ENCODE measurements at places on chromosomes 7 and 10.

DNA sequence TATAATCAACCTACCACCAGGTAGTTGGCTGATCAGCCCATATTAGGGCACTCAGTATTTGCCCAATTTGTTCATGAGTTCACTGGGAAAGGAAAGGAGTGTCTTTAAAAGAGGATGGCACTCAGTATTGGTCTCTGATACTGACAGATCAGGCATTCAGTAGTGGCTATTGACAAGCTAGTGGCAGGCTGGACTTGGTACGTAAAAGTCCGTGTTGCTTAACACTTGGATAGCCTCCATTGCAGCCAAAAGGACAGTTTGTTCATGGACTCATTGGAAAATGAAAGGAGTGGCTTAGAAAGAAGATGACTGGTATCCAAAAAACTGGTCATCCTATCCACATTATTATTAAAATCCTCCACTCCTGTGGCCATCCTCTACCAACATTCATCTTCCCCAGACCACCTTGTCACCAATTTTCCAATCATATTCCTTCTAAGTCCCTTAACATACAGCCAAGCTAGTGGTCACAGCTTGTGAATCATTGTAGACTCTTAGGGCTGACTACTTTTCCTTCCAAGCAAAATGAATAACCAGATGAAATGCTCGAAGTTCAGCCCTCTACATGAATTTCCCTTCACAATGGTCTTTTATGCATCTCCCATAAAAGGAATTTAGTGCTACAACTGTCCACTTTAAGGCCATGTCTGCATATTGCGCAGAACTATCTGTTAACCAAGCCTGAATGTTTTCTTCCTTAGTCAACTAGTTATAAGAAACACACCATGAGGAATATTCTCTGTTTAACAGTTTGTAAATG is 78.6 kb upstream of the MAGI2 start:
- no peak for DNase-seq

DNA sequence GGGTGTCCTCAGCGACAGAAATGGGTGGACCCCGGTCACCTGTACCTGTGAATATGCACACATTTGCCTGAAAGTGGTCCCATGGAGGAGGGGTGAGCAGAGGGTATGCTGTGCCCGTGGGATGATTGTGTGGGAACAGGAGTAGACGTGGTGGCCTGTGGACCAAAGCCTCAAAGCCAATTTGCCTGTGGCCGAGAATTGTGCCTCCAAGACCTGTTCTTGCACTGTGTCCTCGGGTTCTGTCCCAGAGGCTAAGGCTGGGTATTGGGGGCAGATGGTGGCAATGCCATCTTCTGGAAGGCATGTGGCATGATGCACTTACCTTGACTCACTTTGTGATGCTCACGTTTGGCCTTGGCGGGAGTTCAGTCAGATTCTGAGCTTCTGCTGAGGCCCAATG is 351.0 kb downstream of the TCERG1L start:
- DNase-seq, result no peak

- no peak for DNase-seq
Measured at GRCh38 chr7:38615665-38616064, 15.5 kb downstream of the AMPH start.

DNA sequence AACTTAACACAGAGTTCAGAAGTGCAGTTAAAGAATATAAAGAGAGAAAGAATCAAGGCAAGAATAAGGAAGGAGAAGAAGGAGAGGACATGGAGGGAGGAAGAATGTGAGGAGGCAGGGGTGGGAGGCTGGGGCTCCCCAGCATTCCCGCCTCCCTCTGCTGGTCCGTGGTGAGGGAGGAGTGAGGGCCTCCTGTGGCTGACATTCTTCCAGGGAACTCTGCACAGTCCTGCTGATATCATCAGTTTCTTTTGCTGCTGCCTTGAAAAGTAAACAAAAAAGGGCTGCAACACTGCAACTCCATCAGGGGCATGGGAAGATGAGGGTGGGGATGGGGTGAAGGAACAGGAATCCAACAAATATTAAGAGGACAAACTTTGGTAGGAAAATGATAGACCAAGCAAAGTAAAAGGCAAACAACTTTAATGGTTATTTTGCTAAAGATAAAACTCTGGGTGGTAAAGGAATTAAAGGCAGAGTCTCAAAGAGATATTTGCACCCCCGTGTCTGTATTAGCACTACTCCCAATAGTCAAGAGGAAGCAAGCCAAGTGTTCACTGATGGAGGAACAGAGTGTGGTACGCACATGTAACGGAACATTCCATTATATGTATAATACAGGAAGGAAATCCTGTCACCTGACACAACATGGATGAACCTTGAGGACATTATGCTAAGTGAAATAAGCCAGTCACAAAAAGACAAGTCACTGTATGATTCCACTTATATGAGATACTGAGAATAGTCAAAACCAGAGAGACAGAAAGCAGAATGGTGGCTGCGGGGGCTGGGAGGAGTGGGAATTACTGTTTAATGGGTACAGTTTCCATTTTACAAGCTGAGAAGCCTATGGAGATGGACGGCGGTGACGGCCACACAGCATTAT is 8.0 kb upstream of the SPOCK2 start:
- no peak for DNase-seq

Data from effector memory CD8-positive, alpha-beta T cell (primary cell).